ENCODE measurements at places on chromosomes 3 and 15. TPM values are rescaled to one million over a fixed set of nuclear protein-coding genes. Genes with fewer than 3 reads are reported as not detected.

Gene WDR72
- not detected for total RNA-seq

Gene PLIN1
- total RNA-seq: 39.3 TPM

GRCh38 chr3:48686538-48687219 is 964 bp upstream of the NCKIPSD start:
- H3K4me3 ChIP-seq: peak overlapping the region; percentile 81
- peaks cover 56% of the 10 kb centered on the region for H3K36me3 ChIP-seq
- H3K27me3 ChIP-seq: no peaks in the 10 kb centered on the region
- no peak for DNase-seq
- H3K4me1 ChIP-seq: peaks cover 10% of the 10 kb centered on the region
- peak overlapping the region; percentile 86 for H3K27ac ChIP-seq

DNA sequence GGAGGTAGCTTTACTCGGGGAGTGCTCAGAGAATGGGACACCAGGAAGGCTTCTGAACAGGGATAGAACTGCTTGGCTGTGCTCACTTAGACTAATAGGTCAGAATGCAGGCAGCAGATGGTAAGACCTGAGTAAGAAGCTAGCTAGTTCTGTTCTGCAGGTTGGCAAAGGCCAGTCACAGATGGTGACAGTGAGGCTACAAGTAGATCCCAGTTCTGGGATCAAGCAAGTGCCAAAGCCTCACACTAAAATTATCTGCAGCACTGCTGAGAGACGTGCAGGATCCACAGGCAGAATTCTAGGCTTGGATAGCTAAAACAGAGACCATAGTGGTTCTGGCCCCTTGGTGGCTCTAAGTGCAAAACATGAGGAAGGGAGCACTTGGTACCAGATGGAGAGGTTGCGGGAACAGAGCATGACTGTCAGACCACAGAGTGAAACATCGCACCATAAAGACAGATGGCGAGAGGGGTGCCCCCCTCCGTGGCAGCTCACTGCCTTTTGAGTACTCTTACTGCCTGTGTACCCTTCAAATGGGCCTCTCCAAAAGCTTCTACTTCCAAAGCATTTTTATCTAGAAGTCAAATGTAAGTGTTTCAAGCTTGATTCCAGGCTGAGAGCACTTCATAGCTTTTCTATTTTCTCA is 3.6 kb upstream of the GLCE start:
- no peak overlapping the region for H3K4me3 ChIP-seq
- H3K27me3 ChIP-seq: no peaks in the 10 kb centered on the region
- no peaks in the 10 kb centered on the region for H3K36me3 ChIP-seq
- no peak for DNase-seq
- no peak overlapping the region for H3K27ac ChIP-seq
- H3K4me1 ChIP-seq: peaks cover 2% of the 10 kb centered on the region

- H3K4me3 ChIP-seq: no peak overlapping the region
- H3K4me1 ChIP-seq: no peaks in the 10 kb centered on the region
- no peaks in the 10 kb centered on the region for H3K27me3 ChIP-seq
- no peaks in the 10 kb centered on the region for H3K36me3 ChIP-seq
These were observed 8.2 kb upstream of the ESYT3 start for GRCh38 chr3:138426211-138426610.

- DNase-seq: no peak
- no peaks in the 10 kb centered on the region for H3K27me3 ChIP-seq
- H3K36me3 ChIP-seq: no peaks in the 10 kb centered on the region
- no peak overlapping the region for H3K4me3 ChIP-seq
These were observed 1159.6 kb upstream of the EPHA6 start for GRCh38 chr3:95654570-95655362.

DNA sequence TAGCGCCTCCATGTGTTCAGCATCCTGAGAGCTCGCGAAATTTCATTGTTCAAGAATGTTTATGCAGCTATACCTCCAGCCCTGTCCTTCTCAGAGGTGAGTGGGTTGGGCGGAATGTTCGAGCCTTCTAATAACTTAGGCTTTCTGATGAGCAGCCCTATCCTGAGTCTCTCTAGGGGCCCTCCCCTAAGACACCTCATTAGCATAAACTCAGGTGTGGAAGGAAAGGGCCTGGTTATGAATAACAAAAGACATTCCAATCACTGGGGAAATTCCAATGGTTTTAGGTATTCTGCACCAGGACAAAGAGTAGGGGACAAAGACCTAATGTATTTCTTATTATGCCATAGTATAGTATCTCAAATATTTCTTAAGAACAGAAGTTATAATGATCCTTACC is 138.1 kb upstream of the PDZRN3 start:
- no peak overlapping the region for H3K4me3 ChIP-seq
- DNase-seq: no peak
- H3K27me3 ChIP-seq: no peaks in the 10 kb centered on the region
- peaks cover 17% of the 10 kb centered on the region for H3K4me1 ChIP-seq
